ENCODE measurements at places on chromosomes 4 and X.
A peak's percentile ranks its signal among the peaks of the same experiment; 100 is the strongest.

DNA sequence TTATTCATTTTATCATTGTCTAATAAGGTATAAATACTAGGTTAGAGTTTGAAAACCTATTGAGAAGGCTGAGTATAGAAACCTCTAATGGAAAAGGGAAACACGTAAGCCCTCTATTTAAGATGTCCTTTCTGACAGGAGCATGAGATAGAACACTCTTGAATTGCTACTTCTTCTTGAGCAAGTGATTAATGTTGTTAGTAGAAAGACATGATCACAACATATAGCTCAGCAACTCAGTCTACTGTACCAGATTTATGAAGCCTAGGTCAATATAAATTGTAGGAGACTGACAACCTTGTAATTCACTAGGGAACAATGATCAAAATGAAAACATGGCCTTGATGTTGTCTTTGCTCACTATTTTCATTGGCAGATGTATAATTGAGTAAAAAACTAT lies 189.7 kb downstream of the ANTXR2 start:
- DNase-seq: no peak

DNA sequence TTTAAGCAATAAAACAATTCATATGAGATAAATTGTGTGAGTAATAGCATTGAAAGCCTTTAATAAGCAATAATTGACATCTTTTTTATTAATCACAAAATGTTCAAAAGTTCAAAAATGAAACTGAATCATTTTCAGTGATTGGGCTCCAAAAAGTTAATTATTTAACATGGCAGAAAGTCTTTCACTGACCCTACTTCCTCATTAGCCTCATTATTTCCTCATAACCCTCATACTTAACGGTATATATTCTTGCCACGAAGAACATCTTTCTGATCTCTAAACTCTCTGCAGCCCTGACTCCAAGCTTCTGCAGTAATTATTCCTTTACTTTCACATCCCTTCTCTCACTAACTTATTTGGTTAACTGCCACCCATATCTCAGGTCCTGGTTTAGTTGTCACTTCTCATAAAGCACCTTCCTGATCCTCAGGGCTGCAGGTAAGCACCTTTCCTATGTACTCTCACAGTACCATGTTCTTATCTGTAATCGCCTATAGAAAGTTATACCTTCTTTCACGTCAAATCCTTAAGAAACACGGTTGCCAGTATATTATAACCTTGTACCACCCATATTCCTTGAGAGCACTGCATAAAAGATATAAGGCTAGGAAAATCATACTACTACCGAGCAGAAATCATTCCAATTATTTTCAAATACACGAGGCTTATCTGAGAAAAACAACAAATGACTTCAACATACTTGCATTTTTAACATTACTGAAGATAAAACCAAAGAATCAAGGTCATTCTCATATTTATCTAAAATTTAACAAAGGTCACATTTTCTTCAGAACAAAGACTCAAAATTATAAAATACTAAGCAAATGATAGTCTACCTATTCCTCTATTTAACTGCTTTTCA lies 72.2 kb downstream of the PPP3CA start:
- DNase-seq: no peak

DNA sequence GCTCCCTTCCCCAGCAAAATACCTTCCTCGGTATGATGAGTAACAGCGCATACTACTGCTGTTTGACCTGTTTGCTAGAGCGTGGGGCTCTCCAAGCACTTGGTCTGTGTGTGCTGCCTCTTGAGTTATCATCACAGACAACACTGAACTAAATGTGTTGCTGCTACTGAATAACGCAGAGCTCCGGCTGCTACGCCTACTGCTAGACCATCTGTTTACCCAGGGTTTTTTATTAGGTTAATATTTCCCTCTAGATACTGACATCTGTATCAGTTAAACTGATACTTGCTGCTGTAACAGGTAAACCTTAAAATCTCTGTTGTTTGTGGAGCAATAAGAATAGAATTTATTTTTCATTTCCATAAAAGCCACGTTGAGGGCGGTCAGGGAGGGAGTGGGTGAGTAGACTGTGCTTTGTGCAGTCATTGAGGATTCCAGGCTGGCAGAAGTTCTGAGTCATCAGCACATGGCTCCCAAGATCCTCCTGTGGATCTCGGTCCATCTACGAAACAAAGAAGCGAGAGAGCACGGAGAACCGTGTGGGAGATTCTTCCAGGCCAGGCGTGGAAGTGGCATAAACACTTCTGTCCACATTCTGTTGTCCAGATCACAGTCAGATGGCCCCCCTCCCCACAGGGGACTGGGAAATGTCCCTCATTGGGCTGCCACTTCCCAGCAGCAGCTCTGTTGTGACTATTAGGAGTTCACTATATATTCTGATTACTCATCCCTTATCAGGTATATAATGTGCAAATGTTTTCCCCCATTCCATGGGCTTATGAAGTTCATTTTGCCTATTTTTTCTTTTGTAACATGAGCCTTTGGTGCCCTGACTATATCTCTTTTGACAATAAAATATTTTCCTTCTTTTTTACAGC lies 14.1 kb downstream of the GRK4 start:
- no peak for DNase-seq

GRCh38 chr4:104365618-104366017 lies 129.1 kb downstream of the CXXC4 start:
- DNase-seq: no peak

GRCh38 chrX:66931713-66932112 lies 292.8 kb upstream of the EDA2R start:
- no peak for DNase-seq

DNA sequence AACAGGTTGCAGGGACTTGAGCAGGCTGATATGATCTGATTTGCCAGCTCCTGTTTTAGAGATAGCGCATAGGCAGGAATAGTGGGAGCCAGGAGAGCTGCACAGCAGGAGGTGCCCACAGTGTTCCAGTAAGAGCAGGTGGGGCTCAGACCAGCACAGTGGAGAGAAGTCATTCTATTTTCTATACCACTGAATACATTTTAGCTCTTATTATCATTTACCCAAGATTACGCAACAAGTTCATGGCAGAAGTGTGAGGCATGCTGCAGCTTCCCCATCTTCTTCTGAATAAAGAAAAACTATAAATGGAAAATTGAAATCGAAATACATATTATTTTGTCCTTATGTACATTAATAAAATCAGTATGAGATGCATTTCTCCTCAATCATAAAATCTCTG lies 114.7 kb upstream of the EDNRA start:
- DNase-seq: no peak

- peak; percentile 27 for DNase-seq
These were observed 779 bp upstream of the DDX60L start for GRCh38 chr4:168480931-168481611.

GRCh38 chrX:118780911-118781310 lies 42.7 kb upstream of the ZCCHC12 start:
- DNase-seq: no peak

DNA sequence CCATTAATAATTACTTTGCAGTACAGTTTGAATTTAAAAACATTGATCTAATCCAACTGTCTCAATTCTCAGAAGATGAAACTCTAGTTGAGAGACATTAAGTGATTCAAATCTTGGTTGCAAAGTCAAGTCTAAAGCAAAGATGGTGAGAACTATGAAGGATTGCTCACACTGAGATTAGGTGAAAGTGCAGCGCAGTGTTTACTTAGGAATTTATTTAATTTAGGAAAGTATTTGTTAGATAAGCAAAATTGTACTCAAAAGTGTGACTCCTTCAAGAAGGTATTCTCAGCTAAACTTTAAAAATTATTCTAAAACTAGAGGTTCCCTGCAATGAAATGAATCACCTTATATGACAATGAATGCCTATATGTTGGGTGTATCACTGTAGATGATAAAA lies 454.9 kb downstream of the PDGFC start:
- DNase-seq: no peak

GRCh38 chrX:78199851-78200250 lies 60.4 kb upstream of the TAF9B start:
- DNase-seq: no peak

DNA sequence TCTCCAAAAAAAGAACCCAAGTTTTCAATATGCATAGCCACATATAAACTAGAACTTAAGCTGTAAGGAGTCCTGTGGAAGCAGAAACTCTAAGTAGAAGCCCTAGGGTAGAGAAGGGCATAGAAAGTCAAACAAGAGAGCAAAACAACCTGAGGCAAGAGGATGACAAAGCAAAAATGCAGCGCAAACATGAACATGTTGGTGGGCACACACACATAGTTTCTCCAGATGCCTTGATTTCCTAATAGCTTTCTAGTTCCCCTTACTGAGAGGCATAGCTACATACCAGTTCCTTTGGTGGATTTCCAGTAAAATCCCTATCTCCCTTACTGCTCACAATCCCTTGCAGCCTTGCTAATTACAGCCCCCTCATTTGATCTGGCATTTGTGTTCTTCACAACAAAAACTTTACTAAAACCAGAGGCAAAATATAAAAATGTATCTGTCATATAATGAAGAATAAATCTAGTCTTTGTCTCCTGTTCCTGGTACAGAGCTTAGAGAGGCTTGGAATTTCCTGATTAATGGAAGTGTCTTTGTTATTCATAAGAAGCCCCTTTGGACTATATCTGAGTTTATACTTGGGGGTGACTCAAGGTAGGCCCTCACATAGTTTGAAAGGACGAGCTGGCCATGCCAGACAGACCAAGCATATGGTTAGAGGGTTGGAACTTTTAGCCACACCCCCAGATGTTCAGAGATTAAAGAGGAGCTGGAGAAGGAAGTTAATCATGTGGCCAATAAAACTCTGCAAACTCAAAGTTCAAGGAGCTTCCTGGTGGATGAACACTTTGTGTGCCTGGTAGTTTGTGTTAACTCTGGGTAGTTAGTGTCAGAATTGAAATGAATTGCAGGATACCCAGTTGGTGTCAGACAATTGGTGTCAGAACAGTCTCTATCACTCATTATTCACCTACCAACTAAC lies 52.7 kb upstream of the ZCCHC13 start:
- DNase-seq: no peak

DNA sequence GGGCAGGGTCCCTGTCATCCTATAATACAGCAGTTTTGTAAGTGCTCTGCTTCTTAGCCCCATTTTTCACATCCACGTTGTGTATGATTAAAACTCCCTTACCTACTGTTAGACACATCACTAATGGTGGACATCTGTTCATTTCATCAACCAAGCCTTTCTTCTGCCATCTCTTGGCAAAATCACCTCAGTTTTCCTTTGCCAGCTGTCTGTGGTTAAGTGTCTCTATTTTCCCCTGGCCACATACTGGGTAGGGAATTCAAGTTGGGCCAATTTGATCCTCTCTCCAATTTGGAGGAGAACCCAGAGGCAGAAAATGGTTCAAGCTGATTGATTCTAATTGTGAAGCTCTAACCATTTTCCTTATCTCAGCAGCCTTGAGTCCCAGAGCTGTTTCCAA lies 436.1 kb downstream of the PCDH7 start:
- DNase-seq: no peak

DNA sequence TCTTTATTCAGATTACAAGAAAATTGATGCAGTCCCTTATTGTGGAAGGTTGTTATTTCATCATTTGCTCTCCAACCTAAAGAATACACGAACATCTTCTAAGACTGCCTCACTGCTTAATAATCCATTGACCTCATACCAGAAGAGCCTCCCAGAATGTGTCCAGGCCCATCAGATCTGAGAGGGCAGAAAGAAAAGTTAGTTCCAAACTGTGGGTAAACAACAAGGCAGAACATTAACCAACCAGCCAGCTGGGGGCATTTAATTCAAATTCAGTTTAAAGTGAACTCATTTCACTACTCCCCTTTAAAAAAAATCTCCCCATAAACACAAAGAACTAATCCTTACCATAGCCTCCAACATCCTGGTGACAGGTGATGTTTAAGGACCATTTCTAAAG lies 13.8 kb downstream of the GPC4 start:
- DNase-seq: no peak

DNA sequence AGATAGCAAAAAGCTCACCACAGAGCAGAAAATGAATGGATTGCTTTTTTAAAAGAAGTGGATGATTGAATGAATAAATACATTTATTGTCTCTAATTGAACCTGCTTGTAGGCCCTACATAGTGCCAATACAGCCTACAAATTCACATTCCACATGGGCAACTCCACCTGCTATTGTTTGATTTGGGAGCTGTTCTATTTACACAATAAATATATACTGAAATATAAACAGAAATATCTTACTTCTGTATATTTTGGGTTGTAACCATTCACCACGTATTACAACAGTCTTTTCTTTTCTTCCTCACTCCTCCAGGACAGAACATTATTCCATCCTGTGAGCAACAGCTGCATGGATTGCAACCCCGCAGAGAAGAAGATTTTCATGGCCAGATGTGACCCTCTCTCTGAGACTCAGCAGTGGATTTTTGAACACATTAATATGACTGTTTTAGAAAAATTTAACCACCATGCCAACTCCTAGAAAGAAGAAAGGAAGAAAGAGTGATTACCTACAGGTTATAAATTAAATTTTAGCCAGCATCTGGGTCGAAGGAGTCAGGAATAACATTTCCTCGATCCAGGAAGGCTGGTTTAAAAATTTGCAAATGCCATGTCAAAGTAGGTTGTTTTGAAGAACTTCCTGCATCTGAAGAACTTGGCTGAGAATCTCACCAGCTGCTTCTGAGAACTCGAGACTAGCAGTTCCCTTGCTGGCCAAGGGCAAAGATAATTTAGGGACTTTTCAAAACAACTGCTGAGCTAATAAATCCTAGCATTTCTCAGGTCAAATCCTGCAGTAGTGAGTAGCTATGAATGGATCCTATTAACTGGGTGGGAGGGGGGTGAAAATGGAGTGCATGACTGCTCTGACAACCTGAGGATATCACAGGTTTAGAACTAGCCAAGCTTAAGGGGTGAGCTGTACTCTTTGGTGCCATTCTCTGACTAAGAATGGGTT lies 128.7 kb upstream of the GALNT7 start:
- DNase-seq: no peak

GRCh38 chr4:38268837-38269236 lies 308.6 kb downstream of the PTTG2 start:
- no peak for DNase-seq

DNA sequence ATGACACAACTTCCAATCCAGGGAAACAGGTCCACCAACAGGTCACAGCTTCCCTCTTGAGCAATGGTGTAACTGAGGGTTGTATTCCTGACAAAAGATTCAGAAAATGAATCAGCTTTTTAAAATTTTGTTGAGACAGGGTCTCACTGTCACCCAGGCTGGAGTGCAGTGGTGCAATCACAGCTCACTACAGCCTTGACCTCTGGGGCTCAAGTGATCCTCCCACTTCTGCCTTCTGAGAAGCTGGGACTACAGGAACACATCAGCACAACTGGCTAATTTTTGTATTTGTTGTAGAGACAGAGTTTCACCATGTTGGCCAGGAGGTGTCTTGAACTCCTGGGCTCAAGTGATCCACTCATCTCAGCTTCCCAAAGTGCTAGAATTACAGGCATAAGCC lies 43.7 kb downstream of the SAT1 start:
- DNase-seq: no peak

DNA sequence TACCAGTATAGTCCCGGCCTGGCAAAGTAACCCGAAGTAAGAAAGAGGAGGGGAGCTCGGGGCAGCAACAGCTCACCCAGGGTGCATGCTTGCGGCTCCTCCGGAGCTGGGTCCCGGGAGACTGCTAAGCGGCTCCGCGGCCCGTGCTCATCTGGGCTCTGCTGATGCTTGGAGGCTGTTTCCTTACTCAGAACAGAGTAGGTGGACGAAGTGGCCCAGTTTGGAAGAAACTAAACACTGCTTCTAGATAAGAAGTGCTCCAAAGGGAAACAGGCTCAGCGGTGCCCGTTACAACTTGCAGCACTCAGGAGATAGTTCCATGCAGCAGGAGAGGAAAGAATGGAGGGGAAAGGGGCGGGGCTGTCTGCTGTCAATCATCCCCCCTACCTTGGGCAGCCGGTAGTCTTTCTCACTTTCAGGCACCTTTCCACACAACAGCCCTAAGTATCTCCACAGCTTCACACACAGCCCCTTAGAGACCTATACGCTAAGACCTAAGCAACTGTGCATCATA lies at the start of gene COL4A6:
Gene COL4A6 (minus strand): TSS at position 313 of the 514 bp plus-strand sequence. CDS start 226 bp downstream, at position 87.
- no peak for DNase-seq
